ENCODE measurements at places on chromosomes 16 and 17.

- no peak for DNase-seq
Observed at GRCh38 chr16:61277849-61278248, 758.4 kb downstream of the CDH8 start.

GRCh38 chr17:44177640-44178039, 7.1 kb downstream of the ASB16 start:
- DNase-seq, result no peak

- no peak for DNase-seq
Observed at GRCh38 chr16:67928147-67928546, 3.5 kb downstream of the CTRL start.

- DNase-seq, result peak; percentile 53
Observed at GRCh38 chr16:711548-712320, 3.2 kb upstream of the METRN start.

GRCh38 chr17:17702449-17703139, 21.3 kb downstream of the RAI1 start:
- no peak for DNase-seq

DNA sequence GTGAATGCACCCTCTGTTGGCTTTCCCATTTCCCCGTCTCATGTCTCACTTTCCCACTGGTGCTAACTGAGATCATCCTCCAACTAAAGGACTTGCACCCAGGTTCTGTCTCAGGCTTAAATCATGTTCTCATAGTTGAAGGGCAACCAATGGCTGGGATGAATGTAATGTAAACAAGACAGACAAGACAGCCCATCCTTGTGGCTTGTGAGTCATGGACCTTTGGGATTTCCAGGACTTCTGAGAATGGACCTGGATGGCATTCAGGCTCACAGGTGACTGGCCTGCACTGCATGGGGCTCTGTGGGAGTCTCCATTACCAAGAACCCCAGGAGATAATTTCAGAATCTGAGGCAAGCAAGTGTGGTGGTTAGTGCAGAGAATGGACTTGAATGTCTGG, 347.5 kb downstream of the HAPSTR1 start:
- DNase-seq, result no peak

GRCh38 chr16:3241761-3242160, 6.8 kb upstream of the ZNF200 start:
- no peak for DNase-seq

DNA sequence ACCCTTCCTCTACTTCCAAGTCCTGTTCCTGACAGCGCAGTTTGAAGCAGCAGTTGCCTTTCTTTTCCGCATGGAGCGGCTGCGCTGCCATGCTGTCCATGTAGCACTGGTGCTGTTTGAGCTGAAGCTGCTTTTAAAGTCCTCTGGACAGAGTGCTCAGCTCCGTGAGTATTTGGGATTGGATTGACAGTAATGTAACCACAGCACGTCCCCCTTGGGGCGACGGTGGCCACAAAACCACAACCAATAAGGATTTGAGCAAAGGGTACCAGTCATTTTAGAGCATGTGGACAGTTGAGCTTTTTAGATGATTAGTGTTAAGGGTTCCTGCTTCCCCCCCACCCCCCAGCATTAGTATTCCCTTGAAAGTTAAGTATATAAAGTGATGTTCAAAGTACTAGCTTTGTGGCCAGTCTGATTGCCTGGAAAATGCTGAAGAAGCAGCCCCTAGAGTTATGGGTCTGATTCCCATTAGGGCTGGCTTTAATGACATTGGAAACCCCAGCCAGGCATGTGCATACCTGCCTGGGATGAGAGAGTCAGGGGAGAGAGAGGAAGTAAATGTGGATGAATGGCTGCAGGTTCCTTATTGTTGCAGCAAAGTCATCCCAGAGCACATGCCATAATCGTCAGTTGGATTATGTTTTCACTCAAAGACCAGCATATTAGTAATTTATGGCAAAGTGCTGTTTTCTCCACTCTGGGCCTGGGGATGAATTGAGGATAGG, 31.6 kb upstream of the SLC12A3 start:
- DNase-seq, result no peak

- DNase-seq, result peak; percentile 15
Observed at GRCh38 chr17:77140878-77141767, at the start of gene SEC14L1. Gene SEC14L1 (plus strand): TSS chr17:77140969. CDS start chr17:77143597, 2,628 bp downstream.

GRCh38 chr16:67968400-67969253, at the start of gene SLC12A4:
Gene SLC12A4 (minus strand): TSS chr16:67968637. CDS start chr16:67968553, 84 bp downstream.
- peak; percentile 76 for DNase-seq

Data from stimulated activated CD4-positive, alpha-beta T cell treated with anti-CD3 and anti-CD28 coated beads, TNF-alpha, amount 100 ng/mL, for 4 hours (primary cell).